ENCODE measurements at places on chromosomes 6 and 20.
A peak's percentile ranks its signal among the peaks of the same experiment; 100 is the strongest.

DNA sequence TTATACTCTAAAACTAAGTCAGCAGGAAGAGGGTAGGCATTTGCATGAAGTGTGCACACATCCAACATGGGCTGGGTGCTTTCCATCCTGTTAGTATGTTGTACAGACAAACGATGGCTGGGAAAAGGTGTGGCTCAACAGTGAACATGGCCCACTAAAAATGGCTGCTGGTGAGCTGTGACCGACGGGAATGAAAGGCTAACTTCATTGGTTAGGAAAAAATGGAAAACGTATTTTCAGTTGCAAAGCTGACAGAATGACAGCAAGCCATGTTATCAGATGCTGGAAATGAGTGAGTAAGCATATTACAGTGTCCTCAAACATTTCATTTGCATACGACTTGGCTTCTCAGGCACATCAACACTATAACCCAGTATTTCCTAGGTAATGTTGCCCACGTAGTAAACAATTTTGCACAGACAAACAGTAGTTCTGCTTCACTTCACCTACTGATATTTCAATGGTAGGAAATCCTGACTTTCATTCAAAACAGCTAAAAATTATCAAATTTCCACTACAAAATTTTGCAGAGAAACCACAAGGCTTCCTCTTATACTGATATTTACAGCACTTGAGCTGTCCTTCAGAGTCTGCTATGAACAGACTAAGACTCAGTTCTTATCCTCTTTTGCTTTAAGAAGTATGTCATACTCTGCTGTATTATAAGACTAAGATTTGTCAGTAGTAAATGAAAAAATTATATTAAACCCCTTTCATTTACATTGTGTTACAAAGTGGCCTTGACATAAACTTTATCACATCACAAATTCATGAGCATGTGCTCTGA lies 98.9 kb downstream of the IRF4 start:
- no peak for DNase-seq

DNA sequence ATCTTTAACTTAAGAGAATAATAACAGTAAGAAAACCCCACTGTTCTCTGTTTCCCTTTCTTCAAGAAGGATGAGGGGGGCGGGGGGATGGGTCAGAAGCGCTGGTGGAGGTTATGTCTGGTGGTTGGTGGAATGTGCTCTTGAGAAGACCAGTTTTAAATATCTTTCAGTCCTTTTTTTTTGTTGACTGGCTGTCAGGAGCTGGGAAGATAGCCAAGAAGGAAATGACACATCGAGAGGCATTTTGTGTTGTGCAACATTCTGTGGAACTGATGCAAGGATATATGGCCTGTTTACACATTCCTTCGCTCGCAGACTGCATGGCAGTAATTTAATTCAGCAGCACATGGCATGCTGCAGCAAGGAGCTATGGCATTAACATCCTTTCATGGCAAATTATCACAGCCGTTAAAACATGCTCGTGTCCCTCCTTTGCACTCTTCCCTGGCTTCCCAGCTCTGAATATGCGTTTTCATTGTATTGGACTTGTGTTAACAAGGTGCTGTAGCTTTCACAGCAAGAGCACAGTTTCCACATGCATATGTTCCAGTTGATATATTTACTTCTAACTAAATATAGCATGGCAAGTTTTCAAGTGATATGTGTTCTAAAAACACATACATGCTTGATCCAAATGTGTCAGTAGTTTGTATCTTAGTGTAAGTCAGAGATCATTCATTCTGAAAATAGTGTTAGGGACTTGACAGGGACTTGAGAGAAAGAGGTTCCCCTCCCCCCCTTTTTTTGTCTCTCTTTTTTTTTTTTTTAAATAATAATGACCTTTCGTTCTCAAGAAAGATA lies 68.2 kb upstream of the SUPT3H start:
- peak; percentile 98 for DNase-seq

GRCh38 chr20:10661261-10661660 lies 12.5 kb downstream of the JAG1 start:
- DNase-seq, result no peak

DNA sequence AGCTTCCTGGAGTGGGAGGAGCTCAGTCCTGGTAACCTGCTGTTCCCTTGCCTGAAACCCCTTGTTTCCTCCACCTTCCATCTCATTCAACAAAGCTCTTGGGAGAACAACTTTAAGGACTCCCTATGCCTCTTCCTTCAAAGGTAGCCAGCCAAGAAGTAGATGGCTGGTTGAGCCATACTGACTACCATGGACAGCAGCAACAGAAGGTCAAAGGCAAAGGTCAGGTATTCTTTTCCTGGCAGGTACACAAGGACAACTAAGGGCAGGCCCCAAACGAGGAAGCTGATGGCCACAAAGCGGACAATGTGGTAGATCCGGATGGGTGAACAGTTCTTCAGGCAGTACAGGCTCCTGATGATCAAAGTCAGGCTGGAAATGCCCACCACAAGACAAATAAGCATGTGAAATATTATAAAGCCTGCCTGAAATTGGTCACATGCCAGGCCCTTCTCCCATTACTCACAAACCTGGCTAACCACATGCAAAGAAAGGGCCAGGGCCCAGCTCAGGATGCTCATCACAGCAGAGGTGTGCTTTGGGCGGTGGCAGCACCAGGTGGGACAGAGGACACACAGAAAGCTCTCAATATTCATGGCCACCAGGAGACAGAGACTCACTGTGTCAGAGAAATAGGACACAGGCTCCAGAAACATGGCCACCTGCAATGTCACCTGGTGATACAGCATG lies 21.7 kb downstream of the UBD start:
- DNase-seq, result no peak

GRCh38 chr20:2814587-2815051 lies at the start of gene C20orf141:
C20orf141 (plus strand) TSS chr20:2814987; CDS start chr20:2815185, 198 bp downstream.
- DNase-seq, result peak; percentile 40

GRCh38 chr6:125749865-125750691 lies 646 bp downstream of the HEY2 start:
- no peak for DNase-seq

GRCh38 chr6:36779227-36779626 lies 60.0 kb downstream of the CPNE5 start:
- no peak for DNase-seq

GRCh38 chr6:139374357-139375225 lies at the start of gene CITED2:
CITED2 (minus strand) TSS chr6:139374648; CDS start chr6:139373944, 704 bp downstream.
- peak; percentile 82 for DNase-seq

- no peak for DNase-seq
Observed at GRCh38 chr6:111301946-111302345, 181.1 kb downstream of the REV3L start.

- DNase-seq, result no peak
Observed at GRCh38 chr6:29525311-29525639, 34.3 kb downstream of the UBD start.

DNA sequence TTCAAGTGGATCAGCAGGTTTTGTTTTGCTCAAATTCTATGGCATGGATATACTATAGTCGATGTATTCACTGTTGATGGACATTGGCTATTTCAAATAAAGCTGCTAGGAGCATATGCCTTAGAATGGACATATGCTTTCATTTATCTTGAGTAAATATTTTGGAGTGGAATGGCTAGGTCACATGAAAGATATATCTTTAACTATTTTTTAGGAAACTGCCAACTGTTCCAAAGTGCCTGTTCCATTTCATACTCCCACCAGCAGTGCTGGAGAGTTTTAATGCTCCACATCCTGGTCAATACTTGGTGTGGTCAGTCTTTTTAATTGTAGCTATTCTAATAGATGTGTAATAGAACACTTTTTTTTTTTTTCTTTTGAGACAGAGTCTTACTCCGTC lies 81.1 kb upstream of the PIM1 start:
- no peak for DNase-seq

- no peak for DNase-seq
Observed at GRCh38 chr6:92433911-92434310, 985.4 kb downstream of the EPHA7 start.

- DNase-seq, result no peak
Observed at GRCh38 chr6:56652231-56652630, 9.5 kb upstream of the DST start.

GRCh38 chr6:119446609-119447008 lies 97.0 kb upstream of the MAN1A1 start:
- peak; percentile 84 for DNase-seq

DNA sequence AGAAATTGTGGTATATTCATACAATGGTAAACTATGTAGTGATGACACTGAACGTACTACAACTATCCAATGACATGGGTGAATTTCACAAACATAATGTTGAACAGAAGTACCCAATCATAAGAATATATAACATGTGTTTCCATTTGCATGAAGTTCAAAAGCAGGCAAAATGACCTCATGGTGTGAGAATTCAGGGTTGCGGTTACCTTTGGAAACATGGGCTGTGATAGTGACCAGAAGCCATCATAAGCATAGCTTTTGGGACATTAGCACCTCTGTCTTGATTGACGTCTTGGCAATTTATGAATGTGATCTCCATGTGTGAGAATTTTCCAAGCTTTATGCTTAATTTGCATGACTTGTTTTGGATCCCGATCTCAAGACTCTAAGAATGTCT lies 500.1 kb upstream of the JAG1 start:
- no peak for DNase-seq

DNA sequence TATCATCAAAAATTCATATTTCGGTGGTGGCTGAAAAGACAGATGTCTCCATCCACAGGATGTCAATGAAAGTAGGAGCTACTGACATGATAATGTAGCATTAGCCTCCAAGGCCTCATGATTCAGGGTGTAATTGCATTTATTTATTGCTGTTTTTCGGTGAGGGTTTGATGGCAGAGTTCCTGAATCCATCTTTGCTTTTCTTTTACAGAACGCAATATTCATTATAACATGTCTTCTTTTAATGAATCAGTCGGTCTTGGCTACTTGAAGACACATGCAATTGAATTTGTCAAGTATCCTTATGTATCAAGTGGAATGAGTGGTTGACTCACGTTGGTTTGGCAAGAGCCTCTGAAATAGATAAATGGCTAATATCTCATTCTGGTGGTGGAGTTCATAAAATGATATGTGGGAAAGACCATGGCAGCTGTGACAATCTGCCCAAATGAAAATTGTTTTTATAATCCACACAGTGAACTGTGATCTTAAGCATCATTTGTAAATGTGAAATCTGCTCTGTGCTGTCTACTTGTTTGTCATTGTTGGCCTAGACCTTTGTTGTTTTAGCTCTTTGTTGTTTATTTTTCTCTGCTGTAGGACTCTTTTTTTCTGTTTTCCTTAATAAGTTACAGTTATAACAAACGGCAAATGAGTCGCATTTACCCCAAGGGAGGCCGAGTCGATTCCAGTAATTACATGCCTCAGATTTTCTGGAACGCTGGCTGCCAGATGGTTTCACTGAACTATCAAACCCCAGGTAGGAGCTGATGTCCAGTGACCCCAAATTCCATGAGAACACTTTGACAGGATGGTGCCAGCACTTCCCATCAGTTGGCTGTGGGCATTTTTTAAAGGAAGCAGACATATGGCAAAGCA lies 105.7 kb upstream of the LAMP5 start:
- DNase-seq, result no peak

DNA sequence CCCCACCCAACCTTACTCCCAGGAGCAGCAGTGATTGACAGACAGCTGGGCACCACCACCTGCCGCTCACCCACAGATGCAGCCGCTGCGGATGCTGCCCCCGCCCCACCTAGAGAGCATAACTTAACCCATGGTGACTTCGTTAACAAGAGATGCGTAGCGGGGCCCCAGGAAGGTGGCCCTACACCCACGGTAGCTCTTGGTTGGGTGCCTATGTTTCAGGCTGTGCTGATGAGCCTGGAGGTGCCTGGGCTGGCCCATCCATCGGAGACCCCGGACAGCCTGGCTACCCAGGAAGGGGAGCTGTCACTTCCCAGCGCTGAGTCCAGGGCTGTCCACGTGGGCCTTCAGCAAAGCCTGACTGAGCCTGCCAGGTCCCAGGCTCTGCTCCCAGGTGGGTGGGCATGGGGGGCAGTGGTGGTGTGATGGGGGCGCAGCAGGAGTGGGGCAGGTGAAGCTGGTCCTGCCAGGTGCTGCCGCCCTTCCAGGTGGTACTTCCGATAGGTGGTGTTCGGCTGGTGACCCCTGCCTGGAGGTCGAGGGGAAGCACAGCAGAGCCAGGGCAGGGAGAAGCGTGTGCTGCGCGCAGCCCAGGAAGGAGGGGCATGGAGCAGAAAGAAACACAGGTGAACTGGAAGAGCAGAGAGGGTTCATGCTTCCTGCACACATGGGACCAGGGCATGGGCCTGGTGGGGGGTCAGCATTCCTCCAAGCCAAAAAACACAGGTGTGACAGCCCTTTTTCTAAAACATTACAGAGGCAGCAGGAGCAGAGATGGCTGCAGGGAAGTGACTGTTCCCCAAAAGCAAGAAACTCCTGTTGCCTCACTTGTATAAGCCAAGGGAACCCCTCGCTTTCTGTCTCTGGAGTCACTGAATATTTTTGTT lies 56.9 kb downstream of the SYNJ2 start:
- no peak for DNase-seq

GRCh38 chr6:160999516-160999915 lies 7.9 kb downstream of the MAP3K4 start:
- DNase-seq, result no peak

GRCh38 chr6:16097382-16098171 lies 31.3 kb upstream of the MYLIP start:
- DNase-seq, result no peak

DNA sequence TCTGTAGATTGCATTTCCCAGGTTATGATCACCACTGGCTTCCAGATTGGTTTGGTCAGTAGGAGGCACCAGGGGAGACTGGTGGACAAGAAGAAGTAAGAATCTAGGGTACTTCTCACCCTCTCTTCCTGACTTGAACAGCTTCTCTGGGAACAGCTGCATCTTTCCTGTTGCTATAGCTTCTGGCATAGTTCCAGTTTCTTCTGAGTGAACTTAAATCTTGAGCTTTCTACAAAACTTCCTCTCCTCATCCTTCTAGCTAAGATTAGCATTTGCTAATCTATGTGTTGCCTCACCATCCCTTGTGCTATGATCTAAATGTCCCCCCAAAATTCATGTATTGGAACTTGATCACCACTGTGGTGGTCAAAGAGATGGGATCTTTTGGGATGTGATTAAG lies 724.6 kb downstream of the UTRN start:
- no peak for DNase-seq

- no peak for DNase-seq
Observed at GRCh38 chr20:3875378-3875974, 13.7 kb upstream of the PANK2 start.

- DNase-seq, result no peak
Observed at GRCh38 chr6:109782491-109782999, 91.4 kb downstream of the FIG4 start.

DNA sequence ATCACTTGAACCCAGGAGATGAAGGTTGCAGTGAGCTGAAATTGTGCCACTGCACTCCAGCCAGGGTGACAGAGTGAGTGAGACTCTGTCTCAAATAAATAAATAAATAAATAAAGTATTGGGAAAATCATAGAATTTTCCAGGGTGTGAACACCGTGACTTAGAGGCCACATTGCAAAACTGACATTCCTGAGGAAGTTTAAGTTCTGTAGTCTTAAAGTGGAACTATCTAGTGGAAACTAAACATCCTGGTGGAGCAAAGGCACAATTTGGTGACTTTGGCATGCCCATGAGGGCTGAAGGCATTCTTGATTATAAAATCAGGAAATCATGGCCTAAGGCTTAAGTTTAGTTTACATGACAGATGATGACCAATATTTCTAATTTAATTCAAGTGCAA lies 32.7 kb upstream of the MCM3 start:
- no peak for DNase-seq

GRCh38 chr6:84973606-84974005 lies 209.2 kb upstream of the TBX18 start:
- DNase-seq, result no peak

All from retinal pigment epithelial cell (primary cell).